ENCODE measurements at places on chromosomes 4 and X.
A peak's percentile ranks its signal among the peaks of the same experiment; 100 is the strongest.

DNA sequence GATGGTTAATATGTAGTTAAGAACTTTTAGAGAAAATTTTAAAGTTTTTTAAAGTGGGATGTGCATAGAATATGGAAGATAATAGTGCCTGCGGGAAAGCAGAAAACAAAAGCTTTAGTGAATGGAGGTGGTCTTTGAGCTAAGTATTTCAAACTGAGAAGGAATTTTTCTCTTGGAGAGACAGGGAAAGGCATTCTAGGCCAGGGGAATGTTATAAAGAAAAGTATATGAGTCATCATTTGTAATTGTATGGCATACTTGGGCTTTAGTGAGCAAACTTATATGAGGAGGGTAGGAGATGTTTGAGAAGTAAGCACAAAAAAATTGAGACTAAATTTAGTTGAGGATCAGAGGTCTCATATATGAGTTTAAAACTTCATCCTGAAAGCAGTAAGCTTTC, 467.0 kb downstream of the PPARGC1A start:
- DNase-seq: no peak

DNA sequence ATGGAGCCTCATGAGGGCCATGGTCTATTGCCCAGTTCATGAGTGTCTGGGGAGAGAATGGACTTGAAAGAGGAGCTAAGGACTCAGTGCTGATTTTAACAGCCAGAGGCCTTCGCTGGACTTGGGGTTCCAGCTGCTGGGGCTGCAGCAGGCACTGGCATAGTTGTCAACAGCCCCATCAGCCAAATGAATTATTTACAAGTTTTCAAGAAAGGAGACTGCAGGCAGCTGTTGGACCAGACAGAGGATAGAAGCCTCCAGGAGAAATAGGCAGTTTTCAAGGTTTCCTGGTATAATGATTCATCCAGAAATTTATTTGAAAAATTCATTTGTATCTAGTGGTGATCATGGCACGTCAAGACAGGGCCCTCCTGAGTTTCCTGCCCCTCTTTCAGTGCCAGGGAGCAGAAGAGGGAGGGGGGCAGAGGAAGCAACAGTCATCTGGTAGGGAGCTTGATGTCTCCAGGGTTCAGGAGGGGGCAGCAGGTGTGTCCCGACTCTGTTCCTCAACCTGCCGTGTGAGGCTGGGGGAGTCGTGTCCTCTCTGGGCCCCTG, 63.1 kb upstream of the GPR78 start:
- no peak for DNase-seq

DNA sequence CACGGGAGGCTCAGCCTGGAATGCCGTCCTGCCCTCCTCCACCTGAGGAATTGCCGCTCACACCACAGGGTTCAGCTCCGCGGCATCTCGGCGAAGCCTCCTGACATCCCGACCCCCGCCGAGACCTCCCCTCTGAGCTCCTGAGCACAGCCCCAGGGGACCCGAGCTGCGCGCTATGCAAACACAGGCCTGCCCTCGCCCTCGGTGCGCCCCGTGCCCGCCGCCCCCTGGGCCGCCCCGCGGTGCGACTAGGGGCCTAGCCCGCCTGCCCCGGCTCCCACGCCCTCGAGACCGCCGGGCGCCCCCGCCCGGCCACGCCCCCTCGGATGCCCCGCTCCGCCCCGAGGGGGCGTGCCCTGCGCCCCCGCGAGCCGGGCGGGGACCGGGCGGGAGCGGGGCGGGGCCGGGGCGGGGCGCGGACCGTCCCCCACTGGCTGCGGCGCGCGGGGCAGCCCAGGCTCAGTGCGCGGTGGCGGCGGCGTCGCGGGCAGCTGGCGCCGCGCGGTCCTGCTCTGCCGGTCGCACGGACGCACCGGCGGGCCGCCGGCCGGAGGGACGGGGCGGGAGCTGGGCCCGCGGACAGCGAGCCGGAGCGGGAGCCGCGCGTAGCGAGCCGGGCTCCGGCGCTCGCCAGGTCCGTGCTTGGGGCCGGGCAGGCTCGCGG, at the start of gene FGFR3:
TSS of gene FGFR3 (plus strand) at position 462 of the 664 bp plus-strand sequence. CDS start 642 bp downstream, outside the sequence.
- DNase-seq: peak; percentile 7

DNA sequence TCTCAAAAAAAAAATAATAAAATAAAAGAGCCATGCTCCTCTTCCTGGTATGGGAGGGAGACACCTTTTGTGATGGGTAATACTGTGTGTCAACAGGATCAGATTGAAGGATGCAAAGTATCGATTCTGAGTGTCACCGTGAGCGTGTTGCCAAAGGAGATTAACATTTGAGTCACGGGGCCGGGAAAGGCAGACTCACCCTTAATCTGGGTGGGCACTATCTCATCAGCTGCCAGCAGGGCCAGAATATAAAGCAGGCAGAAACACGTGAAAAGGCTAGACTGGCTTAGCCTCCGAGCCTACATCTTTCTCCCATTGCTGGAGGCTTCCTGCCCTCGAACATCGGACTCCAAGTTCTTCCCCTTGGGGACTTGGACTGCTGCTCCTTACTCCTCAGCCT, 95.4 kb downstream of the SHOX start:
- DNase-seq: no peak

DNA sequence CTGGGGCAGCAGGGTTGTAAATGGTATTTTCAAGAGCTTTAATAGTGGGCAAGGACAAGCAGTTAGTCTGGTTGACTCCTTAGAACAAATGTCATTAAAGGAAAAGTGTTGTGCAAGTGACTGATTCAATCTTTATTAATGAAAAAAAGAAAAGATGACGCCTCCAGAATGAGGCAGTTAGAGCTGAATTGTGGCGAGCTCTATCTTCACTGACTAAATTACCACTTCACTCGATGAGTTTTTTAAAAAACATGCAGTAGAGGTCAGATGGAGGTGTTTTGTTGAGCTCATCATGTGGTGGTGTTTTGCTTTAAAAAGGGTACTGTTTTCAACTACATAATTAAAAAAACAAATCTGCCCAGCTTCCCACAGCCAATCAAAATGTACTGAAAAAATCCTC, 28.1 kb upstream of the TENM3 start:
- DNase-seq: no peak

DNA sequence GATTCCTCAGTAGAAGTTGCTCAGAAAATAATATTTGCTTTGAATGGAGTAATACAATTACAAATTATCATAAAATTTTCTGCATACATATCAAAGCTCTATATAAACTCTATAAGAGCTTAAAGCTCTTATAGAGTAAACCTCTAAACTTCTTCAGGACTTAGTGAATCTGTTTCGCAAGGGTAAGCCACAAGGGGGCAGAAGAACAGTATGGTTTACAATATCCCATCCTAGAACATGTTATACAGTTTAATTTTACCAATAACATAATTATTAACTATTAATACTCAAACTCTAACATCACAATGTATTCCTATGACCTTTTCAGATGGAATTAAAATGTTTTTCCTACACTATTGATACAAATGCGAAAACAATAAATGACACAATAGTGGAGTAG, 33.8 kb upstream of the SPANXN1 start:
- DNase-seq: no peak

DNA sequence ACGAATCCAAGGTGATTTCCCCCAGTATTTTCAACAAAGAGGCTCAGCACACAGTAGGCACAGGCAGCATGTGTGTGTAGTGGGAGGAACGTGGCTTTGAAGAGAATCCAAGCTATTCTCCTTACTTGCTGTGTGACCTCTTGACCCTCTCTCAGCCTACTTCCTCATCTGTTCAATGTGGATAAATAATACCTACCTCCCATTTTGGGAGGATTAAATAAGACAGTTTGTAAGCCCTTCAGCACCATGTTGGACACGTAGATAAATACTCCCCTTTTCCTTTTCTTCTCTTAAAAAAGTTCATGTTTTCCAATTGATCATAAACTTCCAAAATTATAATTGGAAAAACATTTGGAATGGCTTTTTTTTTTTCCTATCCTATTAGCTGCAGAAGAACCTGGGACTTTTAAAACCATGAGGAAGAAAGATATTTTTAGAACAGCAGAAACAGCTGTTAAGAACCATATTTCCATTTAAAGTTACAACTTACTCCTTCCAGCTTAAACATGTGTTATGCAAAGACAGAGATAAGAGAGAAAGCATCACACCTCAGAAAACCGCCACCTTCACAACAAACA, 56.1 kb upstream of the TMEM131L start:
- DNase-seq: no peak

- no peak for DNase-seq
These were observed 88.3 kb upstream of the BMP2K start for GRCh38 chr4:78687818-78688217.

GRCh38 chrX:19879181-19879580, 8.2 kb downstream of the SH3KBP1 start:
- DNase-seq: no peak

GRCh38 chr4:25441519-25442117, 64.6 kb downstream of the ANAPC4 start:
- DNase-seq: no peak

- DNase-seq: no peak
These were observed 80.4 kb downstream of the LDB2 start for GRCh38 chr4:16818005-16818404.

- DNase-seq: no peak
These were observed 11.9 kb downstream of the TMPRSS11D start for GRCh38 chr4:67871867-67872266.

DNA sequence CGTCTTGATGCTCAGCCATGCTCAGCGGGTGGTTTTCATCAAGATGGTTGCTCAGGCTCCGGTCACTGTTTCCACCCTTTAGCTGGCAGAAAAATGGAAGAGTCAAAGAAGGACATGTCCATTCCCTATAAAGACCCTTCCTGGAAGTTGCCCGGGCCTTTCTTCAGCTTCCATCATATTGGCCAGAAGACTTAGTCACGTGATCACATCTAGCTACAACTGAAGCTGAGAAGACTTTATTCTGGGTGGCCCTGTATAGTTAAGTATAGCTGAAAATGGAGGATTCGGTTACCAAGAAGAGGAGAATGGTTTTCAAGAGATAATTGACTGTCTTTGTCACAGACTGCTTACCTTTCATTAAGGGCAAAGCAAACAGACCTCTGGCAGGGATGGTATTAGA, 296.7 kb upstream of the CASK start:
- DNase-seq: no peak

DNA sequence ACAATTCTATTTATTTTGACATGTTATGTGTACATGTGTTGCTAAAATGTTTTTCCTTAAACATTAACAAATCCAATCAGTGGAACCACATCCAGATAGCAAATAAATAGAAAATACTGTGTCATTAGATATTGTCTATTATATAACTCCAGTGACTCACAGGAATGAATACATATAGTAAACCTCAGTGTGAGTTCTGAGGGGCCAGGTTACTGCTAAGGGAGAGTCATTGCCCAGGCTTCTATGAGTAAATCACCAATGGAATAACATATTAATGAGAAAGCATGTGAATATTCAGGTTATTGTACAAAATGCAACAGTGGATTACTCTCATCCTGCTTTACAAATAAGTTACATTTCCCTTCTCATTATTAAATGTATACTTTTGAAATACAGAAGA, 27.2 kb downstream of the TACR3 start:
- DNase-seq: no peak

DNA sequence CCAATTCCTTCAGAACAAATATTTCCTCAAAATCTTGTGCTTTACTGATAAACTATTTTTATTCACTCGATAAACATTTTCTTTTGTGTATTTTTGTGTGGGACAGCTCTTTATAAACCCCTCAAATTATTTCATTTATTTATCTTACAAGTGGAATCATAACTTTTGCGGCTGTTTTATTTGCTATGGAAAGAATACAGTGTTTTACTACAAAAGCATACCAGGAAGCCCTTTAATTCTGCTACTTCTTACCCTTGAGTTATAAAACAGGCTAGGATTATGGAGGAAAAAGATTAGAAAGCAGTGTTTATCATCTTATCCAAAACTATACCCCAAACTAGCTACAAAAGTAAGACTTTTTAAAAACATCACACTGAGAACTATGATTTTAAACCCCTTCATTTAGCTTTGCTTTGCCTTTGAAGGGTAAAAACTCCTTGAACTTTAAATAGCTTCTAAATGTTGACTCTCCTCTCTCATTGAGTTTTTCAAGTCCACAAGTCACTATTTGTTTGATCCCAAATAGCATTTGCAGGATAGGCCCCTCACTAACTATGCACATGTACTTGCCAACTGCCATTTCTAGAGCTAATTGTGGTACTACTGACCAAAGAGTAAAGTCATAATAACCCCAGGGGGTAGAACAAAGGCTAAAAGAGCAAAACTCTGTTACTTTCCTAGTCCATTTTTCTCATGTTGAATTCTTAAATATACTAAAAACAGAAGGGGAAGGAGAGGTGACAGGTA, 45.8 kb upstream of the SGMS2 start:
- no peak for DNase-seq

DNA sequence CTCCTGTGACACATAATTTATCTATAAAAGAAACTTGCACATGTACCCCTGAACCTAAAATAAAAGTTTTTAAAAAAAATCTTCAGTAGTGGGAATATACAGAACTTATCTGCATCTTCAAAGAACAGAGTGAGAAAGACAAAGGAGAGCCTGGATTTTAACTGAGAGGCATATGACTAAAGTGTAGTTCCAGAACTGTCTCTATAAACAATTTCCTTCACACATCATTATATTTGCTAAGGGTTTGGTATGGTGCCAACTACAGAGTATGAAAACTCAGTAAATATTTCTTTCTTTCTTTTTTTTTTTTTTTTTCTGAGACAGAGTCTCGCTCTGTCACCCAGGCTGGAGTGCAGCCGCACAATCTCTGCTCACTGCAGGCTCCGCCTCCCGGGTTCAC, 49.9 kb upstream of the NFKB1 start:
- DNase-seq: no peak

- DNase-seq: no peak
These were observed 1892.0 kb upstream of the IGFBP7 start for GRCh38 chr4:59002148-59002547.

DNA sequence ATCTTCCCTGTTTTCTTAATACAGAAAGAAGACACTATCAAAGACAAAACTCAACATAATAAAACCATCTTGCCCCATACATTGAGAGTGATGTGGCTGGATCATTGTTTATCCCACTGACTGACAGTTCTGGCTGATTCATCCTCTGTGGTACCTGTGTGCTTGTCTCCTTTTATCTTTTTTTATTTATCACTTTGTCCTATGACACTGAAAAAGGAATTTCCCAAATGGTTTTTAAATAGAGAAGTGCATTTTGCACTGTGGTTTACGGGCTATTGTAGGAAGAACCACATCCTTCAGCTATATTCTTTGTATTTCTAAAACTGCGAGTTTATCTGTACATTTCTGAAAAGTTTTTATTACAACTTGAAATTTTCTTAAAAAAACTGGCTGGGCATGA, 15.0 kb downstream of the TTC29 start:
- DNase-seq: no peak

- no peak for DNase-seq
These were observed 46.1 kb upstream of the CITED1 start for GRCh38 chrX:72351606-72352334.

DNA sequence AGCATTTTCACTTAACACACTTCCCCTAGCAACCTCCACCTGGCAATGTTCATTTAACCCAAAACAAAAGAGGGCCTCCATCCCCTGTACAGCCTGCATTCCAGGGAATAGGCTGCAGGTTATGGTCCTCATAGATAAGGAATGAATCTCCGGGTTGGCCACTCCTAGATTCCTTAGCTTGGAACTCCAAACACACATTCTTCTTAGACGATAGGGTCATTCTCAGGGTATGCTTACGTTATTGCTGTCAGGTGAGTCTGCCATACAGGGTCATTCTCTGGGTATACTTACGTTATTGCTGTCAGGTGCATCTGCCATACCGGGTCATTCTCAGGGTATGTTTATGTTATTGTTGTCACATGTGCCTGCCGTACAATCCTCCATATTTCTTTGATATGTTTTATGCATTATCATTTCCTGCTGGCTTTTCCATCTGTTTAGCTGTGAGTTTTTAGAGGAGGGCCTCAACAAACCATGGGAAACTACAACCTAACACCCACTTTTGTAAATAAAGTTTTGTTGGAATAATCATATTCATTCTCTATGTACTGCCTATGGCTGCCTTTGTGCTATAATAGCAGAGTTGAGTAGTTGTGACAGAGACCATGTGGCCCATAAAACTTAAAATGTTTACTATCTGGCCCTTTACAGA, 8.2 kb upstream of the AFF1 start:
- no peak for DNase-seq
